ENCODE measurements at places on chromosomes 6 and 20. TPM values are rescaled to one million over a fixed set of nuclear protein-coding genes. Genes with fewer than 3 reads are reported as not detected.

Gene ELMO2
- 60.2 TPM for total RNA-seq

Gene VSX1
- 0.59 TPM for total RNA-seq

Gene TASP1
- total RNA-seq = 20.4 TPM

- no peak for DNase-seq
These were observed 115.3 kb downstream of the AHI1 start for GRCh38 chr6:135382182-135382628.

DNA sequence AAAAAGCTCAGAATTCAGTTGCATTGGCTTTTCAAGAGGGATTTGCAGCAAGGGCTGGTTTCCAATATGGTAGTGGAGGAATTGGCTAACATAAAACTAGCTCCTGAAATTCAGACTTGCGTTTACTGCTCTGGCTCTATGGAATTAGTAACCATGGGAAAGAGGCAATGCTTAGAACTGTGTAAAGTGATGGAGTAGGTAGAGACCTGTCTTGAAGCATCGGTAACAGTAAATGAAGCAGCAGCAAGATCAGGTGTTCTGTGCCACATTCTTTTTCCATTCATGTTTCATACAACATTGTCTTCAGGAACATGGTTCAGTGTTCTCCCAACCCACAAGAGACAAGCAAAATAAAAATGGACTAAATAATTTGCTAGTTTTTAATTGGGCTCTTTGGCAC lies 6.5 kb downstream of the IRF4 start:
- DNase-seq = no peak

GRCh38 chr6:75631859-75632635 lies 30.4 kb downstream of the SENP6 start:
- DNase-seq = no peak

DNA sequence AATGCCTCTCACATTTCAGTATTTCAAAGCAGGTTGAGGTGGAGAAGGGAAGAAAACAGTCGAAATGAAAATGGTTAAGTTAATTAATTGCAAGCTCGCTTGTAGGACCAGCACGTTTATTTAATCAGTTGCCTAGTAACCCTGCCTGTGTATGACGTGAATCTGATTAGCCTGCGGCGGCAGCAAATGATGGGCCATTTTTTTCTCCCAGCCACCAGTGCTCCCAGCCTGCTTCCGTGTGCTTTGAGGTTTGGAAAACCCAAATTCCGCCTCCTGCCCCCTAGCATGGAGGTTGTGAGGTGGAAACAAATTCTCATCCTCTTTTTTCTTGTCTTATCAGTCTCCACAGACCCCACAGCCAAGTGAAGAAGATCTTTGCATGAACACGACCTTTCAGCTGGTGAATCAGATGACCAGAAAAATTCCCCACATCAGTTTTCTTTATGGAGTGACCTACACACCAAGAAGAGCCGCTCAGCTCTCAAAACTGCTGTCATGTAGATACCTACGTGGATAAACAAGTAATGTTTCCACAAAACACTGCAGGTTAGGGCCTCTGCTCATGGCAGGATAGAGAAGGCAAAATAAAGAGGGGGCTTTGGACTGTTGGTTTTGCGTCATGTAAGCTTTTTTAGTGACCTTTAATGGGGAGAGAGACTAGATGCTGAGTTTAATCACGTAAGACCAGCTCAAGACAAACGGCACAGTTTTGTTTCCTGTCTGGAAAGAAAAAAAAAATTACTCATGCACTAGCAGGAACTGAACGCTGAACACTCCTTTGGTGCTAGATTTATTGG lies 572.9 kb upstream of the NOX3 start:
- DNase-seq = peak; percentile 94

DNA sequence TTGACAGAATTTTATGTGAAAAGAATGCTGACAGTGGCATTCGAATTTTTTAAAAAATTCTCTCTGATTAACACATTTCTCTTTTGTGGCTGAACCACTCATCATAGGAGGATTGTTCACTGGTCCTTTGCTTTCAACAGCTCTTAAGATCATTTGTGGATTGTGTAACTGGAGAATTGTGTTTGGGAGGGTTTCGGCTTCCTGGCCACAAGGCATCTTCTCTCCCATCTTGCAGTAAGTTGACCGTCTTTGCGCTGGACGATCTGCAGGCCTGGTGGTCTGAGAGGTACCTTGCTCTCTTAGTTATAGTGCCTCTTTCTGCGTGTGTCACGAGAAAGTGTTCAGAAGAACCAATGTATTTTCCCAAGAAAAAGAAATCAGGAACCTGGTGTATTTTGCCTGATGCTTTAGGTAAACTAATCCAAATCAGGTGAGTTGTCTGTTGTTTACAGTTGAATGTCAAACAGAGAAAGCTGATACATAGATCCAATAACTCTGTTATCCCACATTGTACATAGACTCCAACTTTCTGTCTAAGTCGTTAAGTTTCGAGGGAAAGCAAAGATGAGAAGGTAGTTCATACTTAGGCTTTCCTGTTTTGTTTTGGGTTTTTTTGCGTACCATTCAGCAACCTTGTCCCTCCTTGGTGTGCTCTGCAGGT lies 14.8 kb upstream of the EXOC2 start:
- no peak for DNase-seq

DNA sequence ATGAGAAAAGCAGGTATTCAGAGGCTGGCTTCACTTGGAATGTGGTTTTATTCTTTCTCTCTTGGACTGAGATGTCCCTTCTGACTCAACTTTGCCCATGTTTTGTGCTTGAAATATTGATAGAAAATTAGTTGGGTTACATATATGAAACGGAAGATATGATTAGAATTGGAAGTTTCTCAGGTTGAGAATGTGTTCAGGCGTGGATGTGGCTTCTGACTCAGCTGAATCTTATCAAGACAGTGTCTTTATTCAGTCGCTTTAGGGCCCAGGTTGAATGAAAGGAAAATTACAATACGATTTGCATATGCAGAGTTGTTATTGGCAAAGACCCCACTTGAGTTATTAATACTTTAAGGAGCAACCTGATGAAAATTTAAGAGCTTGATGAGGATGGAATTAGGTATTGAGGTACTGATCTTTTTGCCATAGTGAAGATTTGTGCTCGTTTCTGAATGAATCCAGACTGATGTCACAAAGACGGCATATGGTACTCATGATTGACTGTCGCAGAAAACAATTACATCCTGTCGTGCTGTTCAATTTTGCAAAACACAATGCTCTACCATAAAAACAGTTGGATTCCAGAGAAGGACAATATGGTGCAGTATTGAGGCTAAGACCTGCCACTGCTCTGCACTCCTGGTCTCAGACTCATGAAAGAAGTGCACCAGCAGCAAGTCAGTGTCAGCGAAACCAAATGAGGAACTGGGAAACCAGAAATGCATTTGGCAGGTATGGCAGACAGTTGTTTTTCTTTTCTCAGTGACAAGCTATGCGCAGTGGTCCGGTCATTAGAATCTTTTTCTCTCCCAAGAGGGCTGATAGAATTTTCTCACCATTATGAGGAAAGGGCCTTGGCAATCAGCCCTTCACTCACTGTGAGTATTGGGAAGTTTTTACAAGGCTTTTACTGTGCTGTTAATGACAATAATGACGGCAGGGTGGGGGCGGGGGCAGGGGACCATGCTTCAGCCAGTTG lies 158.3 kb downstream of the DOK5 start:
- no peak for DNase-seq

DNA sequence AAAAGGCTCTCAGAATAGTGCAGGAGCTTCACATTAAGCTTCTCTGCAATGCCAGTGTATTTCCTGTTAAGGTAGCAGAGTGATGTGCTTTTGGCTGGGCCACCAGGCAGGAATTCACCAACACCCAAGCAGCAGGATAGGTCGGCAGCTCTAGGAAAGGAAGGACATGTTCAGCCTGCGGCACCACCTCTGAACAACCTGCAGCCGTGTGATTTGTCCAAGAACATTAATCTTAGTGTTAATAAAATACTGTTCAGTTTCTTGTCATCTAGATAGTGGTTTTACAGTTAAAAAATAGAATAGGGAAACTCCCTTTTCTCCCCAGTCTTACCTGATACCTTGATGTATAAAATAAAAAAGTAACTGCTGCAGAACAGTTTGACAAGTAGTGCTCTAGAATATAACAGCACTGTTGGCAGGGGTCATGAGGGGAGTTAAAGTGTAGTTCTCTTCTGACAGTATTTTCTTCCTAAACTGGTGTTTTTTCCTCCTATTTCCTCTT lies 18.8 kb downstream of the ZNF292 start:
- no peak for DNase-seq

GRCh38 chr6:41334482-41335040 lies 847 bp upstream of the NCR2 start:
- DNase-seq = no peak

DNA sequence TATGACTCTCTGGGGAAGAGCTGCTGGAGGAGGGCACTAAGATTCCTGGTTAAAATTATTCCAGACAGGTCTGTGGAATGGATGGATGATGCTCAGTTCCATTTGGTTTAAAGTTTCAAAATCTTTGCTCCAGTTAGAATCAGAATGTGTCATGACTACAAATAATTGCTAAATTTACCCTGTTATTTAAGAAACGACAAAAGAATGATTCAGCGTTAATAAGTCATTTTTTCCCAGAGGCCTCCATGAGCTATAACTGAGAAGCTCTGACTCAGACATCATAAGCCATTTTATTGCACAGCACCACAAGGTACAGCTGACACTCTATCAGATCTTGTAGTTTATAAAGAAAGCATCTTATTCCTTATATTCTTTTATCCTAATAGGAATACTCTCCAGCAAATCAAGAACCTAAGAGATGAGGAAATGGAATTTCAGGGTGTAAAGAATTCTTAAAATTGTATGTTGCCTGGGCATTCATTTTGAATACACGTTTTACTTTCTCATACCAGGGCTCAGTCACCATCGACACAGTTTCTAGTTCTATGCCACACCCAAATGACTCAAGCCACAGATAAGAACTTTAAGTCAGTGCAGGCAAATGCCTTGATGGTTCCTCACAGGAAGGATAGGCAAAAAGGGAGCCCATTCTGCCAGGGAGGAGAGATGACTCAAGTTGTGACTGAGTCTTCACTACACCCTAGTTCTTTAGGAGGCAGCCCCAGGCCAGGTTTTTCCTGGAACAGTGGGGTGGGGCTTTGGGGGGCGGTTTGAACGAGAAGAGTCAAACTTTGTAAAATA lies 636.0 kb downstream of the MMUT start:
- no peak for DNase-seq

- DNase-seq = no peak
These were observed 162.9 kb downstream of the JARID2 start for GRCh38 chr6:15408758-15409157.

GRCh38 chr6:140185991-140186390 lies 811.5 kb upstream of the CITED2 start:
- no peak for DNase-seq

- no peak for DNase-seq
These were observed 17.0 kb downstream of the NFATC2 start for GRCh38 chr20:51525241-51526105.

Gene CFB
- 11.6 TPM for total RNA-seq

GRCh38 chr6:14094721-14095120 lies 22.9 kb upstream of the CD83 start:
- no peak for DNase-seq

- no peak for DNase-seq
These were observed 20.7 kb upstream of the PHACTR3 start for GRCh38 chr20:59583428-59584277.

DNA sequence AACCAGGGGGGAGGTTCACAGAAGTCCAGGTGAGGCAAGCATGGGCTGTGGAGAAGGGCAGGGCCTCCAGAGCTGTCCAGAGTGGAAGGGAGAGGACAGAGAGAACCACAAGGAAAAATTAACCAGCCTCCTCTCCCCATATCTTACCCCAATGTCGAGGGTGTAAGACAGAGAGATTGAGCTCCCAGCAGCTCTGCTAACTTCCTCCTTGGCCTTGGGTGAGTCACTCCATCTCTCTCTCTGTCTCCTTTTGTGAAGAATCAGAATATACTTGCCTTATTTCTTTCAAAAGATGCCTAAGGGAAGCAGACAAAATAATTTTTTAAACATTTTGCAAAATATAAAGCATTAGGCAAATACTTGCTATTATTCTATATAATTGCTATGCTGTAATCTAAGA lies 58.3 kb upstream of the IYD start:
- no peak for DNase-seq

GRCh38 chr6:18264923-18265377 lies 620 bp upstream of the DEK start:
- no peak for DNase-seq

- no peak for DNase-seq
These were observed 138.8 kb downstream of the KHDRBS2 start for GRCh38 chr6:62146954-62147853.

DNA sequence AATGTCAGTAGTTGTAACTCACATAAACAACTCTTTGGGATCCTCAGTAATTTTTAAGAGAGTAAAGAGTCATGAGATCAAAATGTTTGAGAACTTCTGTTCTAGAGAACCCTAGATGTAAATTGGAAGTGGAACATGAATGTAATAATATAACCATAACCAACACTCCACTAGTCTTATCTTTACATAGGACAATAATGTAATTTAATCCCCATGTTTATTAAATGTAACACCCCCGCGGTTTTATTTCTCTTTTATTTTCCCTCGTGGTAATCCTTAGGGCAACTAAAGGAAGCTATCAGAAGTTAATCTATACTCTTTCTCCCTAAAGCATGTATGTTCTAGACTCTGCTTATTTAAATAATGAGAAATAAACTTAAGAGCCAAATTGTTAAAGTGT lies 54.4 kb downstream of the ZNF292 start:
- DNase-seq = no peak

DNA sequence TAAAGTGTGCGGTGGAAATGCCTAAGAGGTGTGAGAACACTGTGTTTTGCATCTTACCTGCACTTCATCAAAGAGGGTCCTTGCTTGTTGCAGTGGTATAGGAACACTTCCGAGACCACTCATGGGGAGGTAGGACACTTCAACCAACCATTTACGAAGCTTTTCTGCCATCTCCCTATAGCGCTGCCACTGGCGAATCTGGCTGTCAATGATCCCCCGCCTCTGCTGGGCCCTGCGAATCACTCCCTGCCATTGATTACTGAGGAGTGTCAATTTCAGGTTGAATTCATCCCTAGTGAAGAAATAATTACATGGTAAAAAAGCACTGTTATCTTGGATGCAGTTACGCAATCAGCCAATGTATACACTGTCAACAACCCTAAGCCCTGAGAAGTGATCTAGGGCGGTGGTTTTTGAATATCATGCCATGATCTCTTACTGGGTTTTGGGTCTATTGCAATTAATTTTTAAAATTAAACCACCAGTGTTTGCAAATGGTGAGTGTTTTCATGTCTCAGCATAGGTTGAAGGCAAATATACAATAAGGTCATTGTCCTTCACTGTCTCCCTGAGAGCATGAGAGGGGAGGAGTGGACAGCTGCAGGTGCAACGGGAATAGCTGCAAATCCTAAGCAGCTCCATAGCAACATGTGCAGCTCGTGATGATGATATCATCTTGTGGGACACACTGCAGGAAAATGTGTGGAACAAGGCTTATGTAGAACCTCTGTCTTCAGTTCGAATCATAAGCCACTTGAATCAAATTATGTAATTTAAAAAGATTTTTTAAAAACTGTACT lies 400.6 kb downstream of the ESR1 start:
- no peak for DNase-seq

Gene CST2
- not detected for total RNA-seq

Gene RALGAPB
- total RNA-seq = 32.8 TPM

- DNase-seq = no peak
These were observed 225.5 kb downstream of the SYNDIG1 start for GRCh38 chr20:24694727-24695528.
